ENCODE measurements at places on chromosomes 5 and 9.

- no peak for DNase-seq
Measured at GRCh38 chr5:116524966-116525365, 49.7 kb downstream of the SEMA6A start.

GRCh38 chr5:150789943-150790611, 11.5 kb downstream of the SMIM3 start:
- no peak for DNase-seq

DNA sequence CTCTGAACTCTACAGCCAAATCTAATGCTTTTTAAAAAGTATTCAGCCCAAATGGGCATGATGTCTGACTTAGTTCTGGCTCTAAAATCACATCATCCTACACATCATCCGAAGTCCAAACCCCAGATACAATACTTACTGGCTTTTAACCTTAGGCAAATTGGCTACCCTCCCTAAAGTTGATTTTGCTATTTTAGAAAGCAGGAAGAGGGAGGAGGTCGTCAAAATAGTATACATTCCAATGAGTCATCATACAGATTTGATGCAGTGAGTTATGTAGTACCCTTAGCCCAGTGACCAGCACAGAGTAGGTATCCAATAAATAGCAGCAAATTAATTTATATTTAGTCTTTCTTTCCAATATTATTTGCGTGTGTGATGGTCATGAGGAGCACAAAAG, 582.0 kb upstream of the TUSC1 start:
- no peak for DNase-seq

DNA sequence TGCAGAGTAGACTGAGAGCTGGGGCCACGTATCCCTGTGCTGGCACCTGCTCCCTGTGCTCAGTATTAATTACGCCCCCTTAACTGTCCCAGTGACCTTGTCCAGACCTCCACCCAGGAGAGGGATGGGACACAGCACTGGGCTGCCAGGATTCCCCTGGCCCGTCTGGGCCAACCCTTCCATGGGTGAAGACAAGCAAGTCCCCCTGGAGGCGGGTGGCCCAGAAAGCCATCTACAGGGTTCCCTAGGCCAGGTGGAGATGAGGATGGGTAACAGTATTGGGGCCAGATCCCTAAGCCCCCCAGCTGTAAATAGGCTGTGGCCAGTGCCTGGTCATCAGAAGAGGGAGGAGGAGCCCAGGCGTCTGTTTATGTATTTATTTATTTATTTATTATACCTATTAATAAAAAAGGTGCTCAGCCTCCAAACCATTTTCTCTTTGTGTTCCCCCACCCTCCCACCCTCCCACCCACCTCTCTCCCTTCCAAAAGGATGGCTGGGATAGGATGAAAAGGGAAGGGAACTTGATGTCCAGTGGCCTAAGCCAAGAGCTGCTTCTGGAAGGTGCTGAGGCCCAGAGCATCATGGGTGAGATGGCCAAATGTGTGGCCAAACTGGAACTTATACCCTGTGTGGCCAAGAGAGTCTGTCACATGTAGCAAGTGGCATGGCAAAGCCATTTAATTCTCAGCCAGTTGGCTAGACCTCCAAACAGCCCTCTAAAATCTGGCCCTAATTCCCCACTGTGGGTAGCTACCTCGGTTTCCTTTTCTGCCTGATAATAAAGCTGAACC, 43.4 kb upstream of the TESK1 start:
- no peak for DNase-seq
